Lower lobe of right lung (tissue), 2 donors: ENCODE measurements at places on chromosomes 2 and 18. TPM values are rescaled to one million over a fixed set of nuclear protein-coding genes. Genes with fewer than 3 reads are reported as not detected.
A peak's percentile ranks its signal among the peaks of the same experiment; 100 is the strongest.

DNA sequence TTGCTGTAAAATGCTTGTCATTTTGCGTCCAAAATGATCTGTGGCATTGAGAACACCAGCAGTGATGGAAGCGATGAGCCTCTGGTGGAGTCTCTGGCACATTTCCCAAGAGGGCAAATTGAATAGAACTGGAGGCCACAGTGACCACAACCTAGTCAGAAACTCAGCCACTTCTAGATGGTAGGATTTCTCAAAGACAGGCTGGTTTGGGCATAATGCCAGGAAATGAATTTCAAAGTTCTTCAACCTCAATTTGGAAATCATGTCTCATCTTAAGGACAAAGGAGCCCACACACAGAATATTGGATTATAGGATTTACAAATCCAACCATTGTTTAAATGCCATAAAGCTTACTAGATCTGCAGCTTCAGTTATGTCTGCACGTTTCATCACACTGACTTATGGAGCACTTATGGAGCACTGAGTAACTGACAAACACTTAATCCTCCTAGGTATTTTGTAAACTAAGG is 132.1 kb downstream of the COL6A3 start:
- H3K4me1 ChIP-seq = peaks cover 11% of the 10 kb centered on the region
- H3K27ac ChIP-seq = no peak overlapping the region
- DNase-seq = no peak
- no peaks in the 10 kb centered on the region for H3K36me3 ChIP-seq

DNA sequence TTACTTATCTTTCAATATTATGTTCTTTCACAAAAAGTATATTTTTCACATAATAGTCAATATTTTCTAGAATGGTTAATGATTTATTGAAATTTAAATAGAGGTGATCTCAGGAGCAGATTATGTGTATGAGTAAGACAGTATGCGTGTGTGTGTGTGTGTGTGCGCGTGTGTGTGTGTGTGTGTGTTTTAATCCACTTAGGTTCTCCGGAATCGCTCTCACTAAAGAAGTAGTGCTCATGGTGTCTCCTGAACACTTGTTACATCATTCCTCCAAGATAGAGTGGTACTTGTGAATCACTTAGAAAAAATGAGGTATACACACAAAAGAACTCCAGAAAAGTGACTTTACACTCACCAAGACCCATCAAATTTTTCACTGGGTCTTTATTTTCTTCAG is 91.0 kb upstream of the KCNH7 start:
- H3K4me3 ChIP-seq = no peak overlapping the region
- no peak overlapping the region for H3K27ac ChIP-seq
- DNase-seq = peak; percentile 55
- H3K27me3 ChIP-seq = no peaks in the 10 kb centered on the region
- H3K4me1 ChIP-seq = no peaks in the 10 kb centered on the region

- H3K36me3 ChIP-seq = no peaks in the 10 kb centered on the region
- DNase-seq = peak; percentile 73
- H3K27ac ChIP-seq = no peak overlapping the region
- H3K4me3 ChIP-seq = peak overlapping the region; percentile 37
These were observed 23.3 kb upstream of the MC5R start for GRCh38 chr18:13800505-13801259.

- peaks cover 15% of the 10 kb centered on the region for H3K4me1 ChIP-seq
- H3K36me3 ChIP-seq = peaks cover 21% of the 10 kb centered on the region
- H3K27ac ChIP-seq = no peak overlapping the region
- no peaks in the 10 kb centered on the region for H3K27me3 ChIP-seq
- DNase-seq = no peak
- H3K4me3 ChIP-seq = no peak overlapping the region
These were observed 69.1 kb downstream of the ACVR2A start for GRCh38 chr2:147913701-147914480.

DNA sequence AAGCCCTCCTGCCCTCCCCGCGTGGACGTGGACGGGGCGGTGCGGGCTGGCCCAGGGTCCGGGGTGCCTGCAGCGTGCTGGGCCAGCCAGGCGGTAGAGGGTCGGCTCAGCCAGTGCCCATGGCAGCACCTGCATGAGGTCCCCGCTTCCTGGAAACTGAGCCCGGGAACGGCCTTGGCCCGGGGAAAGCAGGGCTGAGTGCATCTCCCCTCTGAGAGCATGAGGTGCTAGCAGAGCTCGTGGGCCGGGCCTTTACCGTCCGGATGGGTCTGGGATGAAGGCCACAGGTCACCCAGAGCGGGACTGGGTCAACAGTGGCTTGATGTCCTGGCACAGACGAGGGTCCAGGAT is 39.8 kb downstream of the TSHZ1 start:
- peaks cover 32% of the 10 kb centered on the region for H3K4me1 ChIP-seq
- DNase-seq = no peak
- H3K27me3 ChIP-seq = no peaks in the 10 kb centered on the region
- H3K4me3 ChIP-seq = no peak overlapping the region
- no peak overlapping the region for H3K27ac ChIP-seq
- no peaks in the 10 kb centered on the region for H3K36me3 ChIP-seq

GRCh38 chr2:112713926-112714325 is 6.9 kb upstream of the NT5DC4 start:
- H3K27me3 ChIP-seq = no peaks in the 10 kb centered on the region
- no peaks in the 10 kb centered on the region for H3K36me3 ChIP-seq
- no peak for DNase-seq
- H3K27ac ChIP-seq = no peak overlapping the region

The UPP2 gene
- not detected for total RNA-seq
